ENCODE measurements at places on chromosomes 5 and 9. TPM values are rescaled to one million over a fixed set of nuclear protein-coding genes. Genes with fewer than 3 reads are reported as not detected.

GRCh38 chr5:54823006-54823405 lies 162.4 kb downstream of the ESM1 start:
- no peaks in the 10 kb centered on the region for H3K4me1 ChIP-seq
- no peak overlapping the region for H3K27ac ChIP-seq

GRCh38 chr9:105074491-105074890 lies 146.5 kb upstream of the ABCA1 start:
- peaks cover 7% of the 10 kb centered on the region for H3K4me1 ChIP-seq
- no peaks in the 10 kb centered on the region for H3K36me3 ChIP-seq
- no peaks in the 10 kb centered on the region for H3K27me3 ChIP-seq

- no peak for DNase-seq
- no peak overlapping the region for H3K27ac ChIP-seq
- H3K4me1 ChIP-seq = no peaks in the 10 kb centered on the region
- H3K36me3 ChIP-seq = no peaks in the 10 kb centered on the region
Observed at GRCh38 chr9:131036529-131037334, 27.8 kb downstream of the LAMC3 start.

- no peak for DNase-seq
- no peak overlapping the region for H3K4me3 ChIP-seq
- no peak overlapping the region for H3K27ac ChIP-seq
- no peaks in the 10 kb centered on the region for H3K4me1 ChIP-seq
- no peaks in the 10 kb centered on the region for H3K27me3 ChIP-seq
Observed at GRCh38 chr9:29456940-29457339, 1883.7 kb upstream of the C9orf72 start.

DNA sequence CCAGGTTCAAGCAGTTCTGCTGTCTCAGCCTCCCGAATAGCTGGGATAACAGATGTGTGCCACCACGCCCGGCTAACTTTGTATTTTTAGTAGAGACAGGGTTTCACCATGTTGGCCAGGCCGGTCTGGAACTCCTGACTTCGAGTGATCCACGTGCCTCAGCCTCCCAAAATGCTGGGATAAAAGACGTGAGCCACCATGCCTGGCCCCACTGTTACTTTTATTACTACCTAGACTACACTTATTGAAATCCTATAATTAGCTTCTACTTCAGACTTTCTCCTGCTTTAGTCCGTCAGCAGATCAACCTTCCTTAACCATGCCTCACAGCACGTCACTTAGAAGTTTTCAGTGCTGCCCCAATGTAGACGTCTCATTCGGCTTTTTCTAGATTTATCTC lies 8.2 kb downstream of the ZBTB43 start:
- H3K4me3 ChIP-seq = no peak overlapping the region

GRCh38 chr9:98218562-98219363 lies 26.3 kb upstream of the CORO2A start:
- H3K4me3 ChIP-seq = no peak overlapping the region
- H3K27me3 ChIP-seq = no peaks in the 10 kb centered on the region
- H3K36me3 ChIP-seq = peaks cover 7% of the 10 kb centered on the region

DNA sequence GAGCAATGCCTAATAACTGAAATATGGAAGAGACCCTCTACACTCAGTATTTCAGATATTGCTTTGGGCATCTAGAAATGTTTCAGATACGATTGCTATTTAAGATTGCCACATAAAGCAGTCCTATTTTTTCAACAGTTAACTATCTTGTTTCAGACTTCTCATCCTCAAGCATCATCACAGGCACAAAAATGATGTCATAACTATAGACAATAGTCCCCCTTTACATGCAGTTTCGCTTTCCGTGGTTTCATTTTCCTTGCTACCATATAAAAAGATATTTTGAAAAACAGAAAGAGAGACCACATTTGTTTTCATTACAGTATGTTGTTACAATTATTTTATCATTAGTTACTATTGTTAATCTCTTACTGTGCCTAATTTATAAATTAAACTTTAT lies 347.4 kb downstream of the NDUFS4 start:
- no peak overlapping the region for H3K27ac ChIP-seq
- no peak for DNase-seq
- H3K36me3 ChIP-seq = peaks cover 2% of the 10 kb centered on the region
- H3K27me3 ChIP-seq = no peaks in the 10 kb centered on the region

GRCh38 chr9:108469654-108470053 lies 386.1 kb downstream of the ACTL7B start:
- H3K36me3 ChIP-seq = no peaks in the 10 kb centered on the region
- no peaks in the 10 kb centered on the region for H3K4me1 ChIP-seq
- H3K4me3 ChIP-seq = no peak overlapping the region
- H3K27me3 ChIP-seq = no peaks in the 10 kb centered on the region

DNA sequence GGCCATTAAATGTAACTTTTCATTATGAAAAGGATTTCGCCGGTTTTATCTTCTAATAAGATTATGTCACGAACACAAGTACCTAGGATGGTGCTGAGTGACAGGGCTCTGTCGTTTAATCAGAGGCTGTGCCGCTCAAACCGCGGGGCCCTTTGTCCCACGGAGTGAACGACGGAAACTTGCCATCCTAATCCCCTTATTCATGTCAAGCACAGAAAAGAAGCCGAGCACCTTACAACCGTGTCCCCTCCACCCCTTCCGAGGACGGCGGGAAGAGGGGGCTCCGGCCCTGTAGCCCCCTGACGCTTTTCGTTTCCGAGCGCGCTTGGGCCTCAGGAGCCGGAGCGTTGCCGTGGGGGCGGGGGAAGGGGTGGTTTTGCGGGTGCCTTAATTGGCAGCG lies 11.2 kb downstream of the LMX1B start:
- H3K4me1 ChIP-seq = peaks cover 13% of the 10 kb centered on the region
- H3K27ac ChIP-seq = peak overlapping the region; percentile 28
- no peak for DNase-seq
- peaks cover 73% of the 10 kb centered on the region for H3K27me3 ChIP-seq
- no peak overlapping the region for H3K4me3 ChIP-seq
- H3K36me3 ChIP-seq = no peaks in the 10 kb centered on the region

- H3K27ac ChIP-seq = peak overlapping the region; percentile 29
- H3K36me3 ChIP-seq = no peaks in the 10 kb centered on the region
- H3K4me3 ChIP-seq = peak overlapping the region; percentile 4
- H3K27me3 ChIP-seq = no peaks in the 10 kb centered on the region
- DNase-seq = peak; percentile 91
Observed at GRCh38 chr9:137067860-137068538, 2.4 kb downstream of the SAPCD2 start.

GRCh38 chr5:118253225-118254061 lies 734.9 kb downstream of the DTWD2 start:
- no peak overlapping the region for H3K4me3 ChIP-seq
- DNase-seq = no peak
- H3K36me3 ChIP-seq = no peaks in the 10 kb centered on the region
- no peaks in the 10 kb centered on the region for H3K4me1 ChIP-seq
- no peak overlapping the region for H3K27ac ChIP-seq

DNA sequence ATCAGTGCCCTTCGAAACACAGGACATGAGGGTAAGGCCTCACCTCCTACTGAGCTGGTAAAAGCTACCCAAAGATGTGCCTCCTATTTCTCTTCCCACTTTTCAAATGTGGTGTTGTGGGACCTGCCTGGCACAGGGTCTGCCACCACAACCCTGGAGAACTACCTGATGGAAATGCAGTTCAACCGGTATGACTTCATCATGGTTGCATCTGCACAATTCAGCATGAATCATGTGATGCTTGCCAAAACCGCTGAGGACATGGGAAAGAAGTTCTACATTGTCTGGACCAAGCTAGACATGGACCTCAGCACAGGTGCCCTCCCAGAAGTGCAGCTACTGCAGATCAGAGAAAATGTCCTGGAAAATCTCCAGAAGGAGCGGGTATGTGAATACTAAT lies 1.9 kb downstream of the IRGM start:
- no peak for DNase-seq
- H3K4me1 ChIP-seq = peaks cover 24% of the 10 kb centered on the region
- no peaks in the 10 kb centered on the region for H3K36me3 ChIP-seq
- no peaks in the 10 kb centered on the region for H3K27me3 ChIP-seq
- H3K27ac ChIP-seq = no peak overlapping the region
- H3K4me3 ChIP-seq = no peak overlapping the region

- H3K27ac ChIP-seq = no peak overlapping the region
- no peak for DNase-seq
- H3K27me3 ChIP-seq = no peaks in the 10 kb centered on the region
- no peak overlapping the region for H3K4me3 ChIP-seq
Observed at GRCh38 chr9:84283946-84284345, 56.6 kb downstream of the SLC28A3 start.

DNA sequence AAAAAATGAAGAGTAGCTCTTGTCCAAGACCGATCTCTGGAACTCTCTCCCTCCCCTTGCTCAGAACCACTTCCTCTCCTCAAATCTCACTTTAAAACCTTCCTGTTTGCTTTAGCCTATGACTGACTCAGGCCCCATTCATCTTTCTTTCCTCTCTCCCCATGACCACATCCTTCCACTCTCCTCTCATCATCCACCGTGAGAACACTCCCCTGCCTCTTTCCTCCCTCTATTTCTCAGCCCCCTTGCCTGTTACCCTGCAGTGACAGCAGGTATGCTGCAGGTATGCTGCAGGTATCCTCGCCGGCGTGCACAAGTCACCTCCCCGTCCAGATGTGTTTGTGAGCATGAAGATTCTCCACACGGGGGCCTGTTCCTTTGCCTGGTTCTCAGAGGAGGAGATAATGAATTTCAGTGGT lies 505.3 kb downstream of the CCDC171 start:
- H3K27ac ChIP-seq = no peak overlapping the region
- no peak overlapping the region for H3K4me3 ChIP-seq
- no peak for DNase-seq
- H3K36me3 ChIP-seq = no peaks in the 10 kb centered on the region
- no peaks in the 10 kb centered on the region for H3K27me3 ChIP-seq
- H3K4me1 ChIP-seq = peaks cover 5% of the 10 kb centered on the region

DNA sequence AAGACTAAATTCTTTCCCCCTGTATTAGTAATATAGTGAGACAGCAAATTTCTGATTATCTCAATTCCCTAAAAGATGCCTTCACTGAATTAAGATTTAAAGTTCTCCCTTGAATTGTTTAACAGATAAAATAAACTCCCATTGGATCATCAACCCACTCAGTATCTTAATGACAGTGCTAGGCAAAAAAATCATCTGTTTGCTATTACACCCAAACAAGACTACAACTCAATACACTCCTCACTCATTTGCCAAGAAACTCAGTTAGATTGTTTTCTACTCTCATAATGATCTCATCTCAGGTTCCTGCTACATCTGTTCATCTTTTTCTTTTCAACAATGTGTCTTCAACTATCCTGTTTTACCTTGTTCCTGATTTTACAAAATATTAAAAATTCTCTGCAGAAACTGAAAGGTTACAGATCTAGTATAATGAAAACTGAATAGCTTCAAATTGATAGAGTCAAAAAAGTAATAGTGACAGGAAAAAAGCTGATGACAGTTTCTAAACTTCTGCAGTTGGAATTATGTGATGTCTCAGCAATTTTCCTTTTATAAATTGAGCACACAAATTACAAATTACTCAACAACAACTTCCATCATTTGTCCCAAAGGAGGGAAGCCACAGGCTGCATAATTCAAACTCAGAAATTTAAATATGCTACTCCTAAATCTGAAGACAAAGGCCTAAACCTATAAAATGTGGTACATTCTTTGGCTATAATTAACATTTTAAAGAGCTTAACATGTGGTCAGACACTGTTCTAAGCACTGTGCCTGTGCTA lies 39.4 kb downstream of the HOMER1 start:
- peaks cover 2% of the 10 kb centered on the region for H3K4me1 ChIP-seq
- no peaks in the 10 kb centered on the region for H3K36me3 ChIP-seq
- no peak for DNase-seq
- H3K27ac ChIP-seq = no peak overlapping the region
- no peaks in the 10 kb centered on the region for H3K27me3 ChIP-seq

DNA sequence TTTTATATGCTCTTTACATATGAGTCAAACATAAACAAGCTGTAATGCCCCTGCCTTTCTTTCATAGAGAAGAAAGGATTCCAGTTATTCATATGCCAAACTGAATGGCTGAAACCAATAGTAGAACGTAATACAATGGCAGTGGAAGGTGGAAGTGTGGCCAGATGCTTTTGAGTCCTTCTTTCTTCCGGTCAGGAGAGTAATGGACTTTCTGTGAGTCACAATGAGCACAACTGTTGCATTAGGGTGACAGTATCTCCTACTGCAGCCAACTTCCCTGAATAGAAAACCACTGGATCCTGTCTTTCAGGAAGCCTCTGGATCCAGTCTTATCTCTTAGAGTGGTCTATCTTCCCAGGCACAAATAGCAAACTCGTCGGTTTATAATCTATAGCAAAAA lies 855.2 kb downstream of the MAT2B start:
- no peak for DNase-seq
- no peak overlapping the region for H3K4me3 ChIP-seq
- H3K27ac ChIP-seq = no peak overlapping the region
- no peaks in the 10 kb centered on the region for H3K27me3 ChIP-seq
- no peaks in the 10 kb centered on the region for H3K4me1 ChIP-seq

DNA sequence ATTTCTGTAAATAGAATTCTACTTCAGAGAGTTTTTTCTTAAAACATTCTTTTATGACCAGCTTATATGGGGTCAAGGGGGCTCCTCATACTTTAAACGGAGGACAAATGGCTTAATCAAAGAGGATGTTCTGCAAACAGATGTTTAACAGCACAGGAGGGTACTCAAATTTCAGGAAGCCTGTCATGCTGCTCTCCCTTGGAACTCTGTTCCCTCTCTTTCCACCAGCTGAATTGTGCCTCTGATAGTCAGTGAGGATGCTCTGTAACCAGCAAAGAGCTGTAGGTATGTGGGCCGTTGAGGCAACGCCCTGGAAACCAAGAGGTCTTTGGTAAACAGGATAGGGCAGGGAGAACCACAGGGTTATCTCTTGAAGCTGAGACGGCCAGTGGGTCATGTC lies 161.1 kb downstream of the C5orf15 start:
- H3K27ac ChIP-seq = no peak overlapping the region
- H3K27me3 ChIP-seq = peaks cover 10% of the 10 kb centered on the region
- H3K4me3 ChIP-seq = no peak overlapping the region
- no peaks in the 10 kb centered on the region for H3K36me3 ChIP-seq
- no peak for DNase-seq
- no peaks in the 10 kb centered on the region for H3K4me1 ChIP-seq

DNA sequence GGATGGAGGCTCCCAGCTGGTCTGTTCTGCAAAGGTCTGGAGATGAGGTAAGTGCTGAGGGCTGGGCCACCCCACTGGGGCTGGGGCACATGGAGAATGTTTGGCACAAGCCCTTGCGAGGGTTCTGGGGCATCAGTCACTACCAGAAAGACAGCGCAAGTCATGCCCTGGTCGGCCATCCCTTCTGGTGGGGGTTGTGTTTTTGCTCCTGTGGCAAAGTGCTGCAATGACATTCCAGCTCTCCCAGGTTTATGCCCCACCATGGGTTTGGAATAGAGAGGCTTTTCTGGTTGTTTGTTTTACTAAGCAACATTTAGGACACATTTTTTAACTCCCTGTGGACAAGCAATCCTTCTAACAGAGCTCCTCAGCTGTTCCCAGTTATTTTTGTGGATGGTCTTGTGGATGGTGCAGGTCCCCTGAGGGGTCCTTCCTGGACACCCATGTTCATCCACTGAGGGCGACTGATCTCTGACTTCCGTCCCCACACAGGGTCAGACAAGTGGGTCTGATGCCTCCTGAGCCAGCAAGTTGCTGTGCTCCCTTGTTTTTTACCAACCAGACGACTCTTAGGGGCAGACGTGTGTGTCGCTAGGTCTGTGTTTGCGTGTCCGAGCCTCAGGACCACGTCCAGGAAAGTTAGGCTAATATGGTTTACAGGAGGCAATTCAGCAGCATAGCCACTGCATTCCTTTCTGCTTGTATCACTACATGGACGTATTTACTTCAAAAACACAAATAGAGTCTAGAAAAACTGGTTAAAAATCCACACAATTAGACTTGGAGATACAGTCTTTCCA lies 64.9 kb upstream of the ECM2 start:
- no peak for DNase-seq
- H3K27me3 ChIP-seq = no peaks in the 10 kb centered on the region
- no peaks in the 10 kb centered on the region for H3K36me3 ChIP-seq
- H3K27ac ChIP-seq = no peak overlapping the region
- H3K4me1 ChIP-seq = no peaks in the 10 kb centered on the region

The FOXD4L4 gene
- 0.12 TPM for total RNA-seq

The NR5A1 gene
- not detected for total RNA-seq

The TMC1 gene
- not detected for total RNA-seq

All from activated CD4-positive, alpha-beta memory T cell treated with anti-CD3 and anti-CD28 coated beads for 36 hours (primary cell).